ENCODE measurements at places on chromosomes 7 and 10.

DNA sequence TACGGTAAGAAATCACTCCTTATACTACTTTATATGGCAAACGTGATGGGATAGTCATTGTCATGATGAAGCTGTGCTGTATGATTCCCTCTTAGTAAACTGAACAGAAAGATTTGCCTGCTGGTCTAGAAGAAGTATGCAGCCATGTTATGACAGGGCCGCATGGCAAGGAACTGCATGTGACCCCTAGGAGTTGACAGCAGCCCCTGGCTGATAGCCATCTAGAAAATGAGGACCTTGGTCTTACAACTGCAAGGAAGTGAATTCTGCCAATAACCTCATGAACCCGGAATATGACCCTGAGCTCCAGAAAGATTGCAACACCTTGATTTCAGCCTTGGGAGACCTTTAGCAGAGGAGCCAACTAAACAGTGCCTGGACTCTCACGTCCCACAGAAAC, 193.3 kb downstream of the SEMA3E start:
- DNase-seq, result no peak

DNA sequence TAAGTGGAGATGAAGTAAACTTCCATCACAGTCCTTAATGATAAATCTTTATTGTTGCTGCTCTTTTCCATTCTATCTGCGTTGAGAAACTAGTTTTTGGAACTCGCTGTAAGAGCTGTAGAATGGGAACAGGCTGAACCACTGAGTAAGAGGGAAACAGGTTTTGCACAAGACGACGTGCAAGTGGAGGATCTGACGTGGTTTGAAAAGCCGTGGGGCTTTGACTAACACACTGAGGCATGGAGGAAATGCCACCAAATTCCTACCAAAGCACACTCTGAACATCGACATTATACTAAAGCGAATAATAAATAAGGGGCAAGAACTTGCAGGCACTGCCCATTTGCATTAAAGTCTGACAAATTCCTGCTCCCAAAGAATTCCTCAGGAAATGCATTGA, 160.6 kb downstream of the KLF6 start:
- peak; percentile 49 for DNase-seq

- DNase-seq, result no peak
Observed at GRCh38 chr10:20962165-20962564, 65.1 kb upstream of the NEBL start.

- DNase-seq, result no peak
Observed at GRCh38 chr7:90455163-90456030, 14.0 kb upstream of the PTTG1IP2 start.

GRCh38 chr10:17162828-17163227, 33.2 kb upstream of the CUBN start:
- no peak for DNase-seq

- DNase-seq, result peak; percentile 43
Observed at GRCh38 chr10:104333728-104334373, 4.4 kb downstream of the ITPRIP start.

DNA sequence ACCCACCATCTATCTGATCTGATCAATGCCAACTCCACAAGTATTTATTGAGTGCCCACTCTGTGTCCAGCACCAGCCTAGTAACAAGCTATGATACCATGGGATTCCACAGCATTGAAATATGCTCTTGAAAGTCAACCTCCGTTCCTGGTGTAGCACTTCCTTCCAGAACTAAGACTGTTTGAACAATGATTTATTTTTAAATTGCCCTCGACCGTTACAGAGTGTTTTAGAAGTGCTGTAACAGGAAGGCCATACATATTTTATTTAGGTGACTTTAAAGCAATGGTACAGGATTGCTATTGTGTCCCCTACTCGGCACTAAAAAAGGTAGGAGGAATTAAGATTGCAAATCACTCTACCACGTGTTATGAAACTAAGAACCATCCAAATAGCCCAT, 225.6 kb downstream of the TEX36 start:
- DNase-seq, result no peak

- DNase-seq, result no peak
Observed at GRCh38 chr7:16433568-16434122, 12.3 kb upstream of the CRPPA start.

DNA sequence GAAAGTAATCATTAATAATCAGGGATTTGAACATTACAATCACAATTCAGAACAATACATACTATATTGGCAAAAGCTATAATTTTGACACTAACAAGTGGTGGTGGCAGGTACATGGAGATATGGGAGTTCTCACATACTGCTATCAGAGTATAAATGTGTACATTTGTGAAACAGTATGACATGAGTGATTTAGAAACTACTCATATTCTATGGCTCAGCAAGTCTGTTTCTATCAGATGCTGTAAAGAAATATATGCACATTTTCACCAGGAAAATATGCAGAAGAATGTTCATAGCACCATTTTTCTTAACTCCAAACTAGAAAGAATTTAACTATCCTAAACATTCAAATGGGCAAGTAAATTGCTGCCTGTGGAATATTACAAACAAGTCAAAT, 620.0 kb downstream of the SH2D4B start:
- no peak for DNase-seq

DNA sequence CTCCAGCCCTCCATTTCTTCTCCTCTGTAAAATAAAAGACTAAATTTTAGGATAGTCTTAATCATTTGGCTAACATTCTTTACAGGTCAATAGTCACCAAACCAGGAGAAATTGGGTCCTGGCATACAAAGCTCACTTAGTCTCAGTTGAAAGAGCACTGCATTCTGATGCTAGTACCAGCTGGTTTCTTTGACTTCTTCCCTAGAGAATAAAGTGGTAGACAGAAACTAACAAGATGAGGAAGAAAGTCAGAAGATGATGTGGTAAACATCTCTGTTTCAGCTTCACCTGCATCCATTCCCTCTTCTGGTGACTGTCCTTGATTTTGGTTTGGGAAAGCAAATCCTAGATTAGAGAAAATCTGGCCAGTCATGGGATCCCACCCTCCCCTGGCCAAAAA, 37.2 kb downstream of the NKX2-3 start:
- DNase-seq, result no peak

GRCh38 chr10:12559578-12560178, 210.3 kb downstream of the CAMK1D start:
- no peak for DNase-seq

DNA sequence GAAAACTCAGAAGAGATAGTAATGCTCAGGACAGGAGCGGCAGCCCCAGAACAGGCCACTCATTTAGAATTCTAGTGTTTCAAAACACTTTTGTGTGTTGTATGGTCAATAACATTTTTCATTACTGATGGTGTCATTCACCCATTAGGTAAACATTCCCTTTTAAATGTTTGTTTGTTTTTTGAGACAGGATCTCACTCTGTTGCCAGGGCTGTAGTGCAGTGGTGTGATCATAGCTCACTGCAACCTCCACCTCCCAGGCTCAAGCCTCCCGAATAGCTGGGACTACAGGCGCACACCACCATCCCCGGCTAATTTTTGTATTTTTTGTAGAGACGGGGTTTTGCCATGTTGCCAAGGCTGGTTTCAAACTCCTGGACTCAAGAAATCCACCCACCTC, 65.9 kb upstream of the CAPZA2 start:
- no peak for DNase-seq

DNA sequence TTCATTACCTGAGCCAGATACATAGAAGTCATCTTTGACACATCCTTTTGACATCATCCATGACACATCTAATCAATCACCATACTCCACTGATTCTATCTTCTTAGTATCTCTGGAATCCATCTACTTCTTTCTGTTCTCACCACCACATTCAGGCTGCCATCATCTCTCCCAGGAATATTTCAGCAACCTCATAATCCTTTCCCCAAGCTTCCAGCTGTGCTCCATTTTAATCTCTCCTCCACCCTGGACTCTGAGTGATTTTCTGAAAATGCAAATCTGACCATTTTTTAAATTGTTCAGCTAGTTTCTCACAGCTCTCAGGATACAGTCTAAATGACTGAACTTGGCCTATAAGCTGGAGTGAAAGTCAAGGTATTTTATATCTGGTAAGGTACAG, 2.5 kb upstream of the BTRC start:
- DNase-seq, result no peak

DNA sequence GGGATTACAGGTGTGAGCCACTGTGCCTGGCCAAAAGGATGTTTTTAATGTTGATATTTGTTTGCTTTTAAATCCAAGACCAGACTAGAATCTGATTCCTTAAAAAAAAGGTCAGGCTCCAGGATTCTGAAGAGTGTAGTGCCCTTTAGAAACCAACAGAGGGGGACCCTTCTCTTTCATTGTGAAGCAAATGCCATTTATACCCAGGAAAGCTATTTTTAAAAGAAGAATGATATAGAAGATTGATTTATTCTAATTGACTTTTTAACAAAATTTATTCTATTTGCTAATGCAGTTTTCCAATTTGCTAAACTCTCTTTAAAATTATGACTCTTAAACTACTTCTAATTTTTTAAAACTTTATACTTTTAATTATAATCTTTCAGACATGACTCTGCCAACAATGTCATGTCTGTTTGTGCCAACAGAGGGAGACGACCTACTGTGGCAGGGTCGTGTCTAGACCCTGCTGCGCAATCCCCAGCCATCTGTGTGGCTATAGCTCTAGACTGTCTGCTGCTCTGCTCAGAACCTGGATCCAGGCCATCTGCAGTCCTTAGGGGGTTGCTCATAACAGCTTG, 201.0 kb upstream of the IMMP2L start:
- no peak for DNase-seq

- peak; percentile 9 for DNase-seq
Observed at GRCh38 chr10:46250481-46250880, 36.3 kb upstream of the ANTXRL start.

DNA sequence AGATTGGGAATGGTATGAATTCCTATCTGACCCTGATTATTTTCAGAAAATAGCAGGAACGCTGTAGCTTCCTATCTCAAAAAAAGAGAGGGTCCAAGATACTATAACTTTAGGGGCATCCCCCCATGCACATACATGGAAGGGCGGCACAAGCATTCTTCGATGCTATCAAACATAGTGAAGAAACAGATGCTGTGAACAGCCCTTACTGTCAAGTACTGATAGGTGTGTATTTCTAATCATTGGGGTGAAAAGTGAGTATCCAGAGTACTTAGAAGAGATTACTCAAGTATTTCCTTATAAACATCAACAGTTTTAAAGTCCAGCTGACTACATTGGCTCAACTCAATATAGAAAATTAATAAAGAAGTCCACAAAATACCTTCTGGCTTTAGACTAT, 17.0 kb upstream of the NUP42 start:
- no peak for DNase-seq

DNA sequence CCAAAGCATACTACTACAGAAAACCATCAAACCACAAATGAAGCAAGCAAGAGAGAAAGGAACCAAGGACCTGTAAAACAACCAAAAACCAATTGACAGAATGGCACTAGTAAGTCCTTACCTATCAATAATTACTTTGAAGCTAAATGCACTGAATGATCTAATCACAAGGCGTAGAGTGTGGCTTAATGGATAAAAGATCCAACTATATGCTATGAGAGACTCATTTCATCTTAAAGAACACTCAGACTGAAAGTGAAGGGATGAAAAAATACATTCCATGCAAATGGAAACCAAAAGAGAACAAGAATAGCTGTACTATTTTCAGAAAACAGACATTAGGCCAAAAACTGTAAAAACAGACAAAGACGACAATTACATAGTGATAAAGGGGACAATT, 70.7 kb downstream of the CRPPA start:
- DNase-seq, result no peak

GRCh38 chr10:30820261-30820991, 190.9 kb upstream of the LYZL2 start:
- no peak for DNase-seq

GRCh38 chr7:2523941-2524807, 4.6 kb downstream of the LFNG start:
- peak; percentile 98 for DNase-seq

DNA sequence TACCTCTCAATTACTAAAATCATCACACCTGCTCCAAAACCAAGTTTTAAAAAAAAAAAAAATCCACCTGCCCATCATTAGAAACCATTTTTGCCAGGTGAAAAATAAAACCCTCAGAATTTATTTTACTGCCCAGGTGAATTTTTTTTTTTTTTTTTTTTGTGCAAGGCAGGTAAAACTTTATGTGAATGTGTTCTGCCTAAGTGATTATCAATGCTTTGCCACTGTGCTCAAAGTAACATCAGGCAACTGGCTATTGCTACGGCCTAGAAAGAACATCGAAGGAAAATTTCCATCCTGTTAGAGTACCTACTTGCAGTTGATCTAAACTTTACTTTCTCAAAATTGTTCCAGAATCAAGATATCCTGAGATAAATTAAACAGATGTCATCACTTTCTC, 512.1 kb downstream of the PARD3 start:
- DNase-seq, result no peak

GRCh38 chr7:1906087-1906830, 236.2 kb downstream of the ELFN1 start:
- no peak for DNase-seq

GRCh38 chr10:60733517-60733822, 44.8 kb upstream of the CDK1 start:
- no peak for DNase-seq

DNA sequence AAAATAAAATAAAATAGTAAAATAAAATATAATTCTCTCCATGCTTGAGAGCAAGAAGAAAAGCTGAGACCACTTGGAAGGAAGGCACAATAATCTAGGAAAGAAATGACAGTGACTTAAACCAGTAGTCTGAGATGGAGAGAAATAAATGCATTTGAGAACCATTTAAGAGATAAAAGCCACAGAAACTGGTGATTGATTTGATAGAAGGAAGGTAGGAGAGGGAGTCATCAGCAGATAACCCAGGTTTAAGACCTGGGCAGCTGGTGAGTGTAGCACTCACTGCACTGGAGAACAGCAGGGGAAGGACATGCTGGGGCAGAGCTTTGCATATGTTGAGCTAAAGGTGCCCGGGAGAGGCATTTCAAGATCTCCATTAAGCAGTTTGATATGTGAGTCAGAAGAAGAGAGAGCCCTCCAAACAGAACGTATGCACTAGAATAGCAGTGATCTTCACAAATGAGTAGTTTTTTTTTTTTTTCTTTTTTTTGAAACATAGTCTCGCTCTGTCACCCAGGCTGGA, 268.0 kb downstream of the DYNC1I1 start:
- no peak for DNase-seq
